ELF-1 (cell line): ENCODE measurements at places on chromosomes 1 and 21.

DNA sequence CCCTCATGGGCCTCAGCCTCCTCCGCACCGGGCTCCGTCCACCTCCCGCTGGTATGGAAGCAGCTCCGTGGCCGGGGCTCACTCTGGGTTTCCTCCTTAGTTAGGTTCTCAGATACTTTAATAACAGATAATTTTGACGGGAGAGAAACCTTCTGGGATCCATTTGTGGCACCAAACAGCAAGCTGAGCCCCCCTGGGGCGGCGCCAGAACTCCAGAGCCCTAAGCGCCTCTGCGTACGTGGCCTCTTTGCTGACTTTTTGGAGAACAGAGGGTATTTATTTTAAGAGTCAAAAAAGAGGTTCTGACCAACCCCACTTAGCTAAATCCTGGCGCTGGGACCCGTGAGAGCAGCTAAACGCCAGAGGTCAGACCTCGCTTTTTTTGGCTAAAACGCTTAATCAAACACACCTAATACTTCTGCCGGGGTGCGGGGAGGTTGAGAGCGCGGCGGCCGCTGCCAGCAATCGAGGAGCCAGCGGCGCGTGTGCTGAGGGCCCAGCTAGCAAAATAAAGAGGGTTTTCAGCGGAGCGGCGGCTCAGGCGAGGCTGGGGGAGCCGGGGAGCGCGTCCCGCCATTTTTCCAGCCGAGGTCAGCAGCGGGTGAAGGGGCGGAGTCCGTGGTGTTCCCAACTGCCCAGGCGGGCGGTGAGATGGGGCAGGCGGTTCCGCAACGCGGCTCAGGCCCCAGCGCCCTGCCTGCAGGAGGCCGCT, 171.7 kb downstream of the PRDM16 start:
- peak; percentile 41 for DNase-seq

- no peak for DNase-seq
Observed at GRCh38 chr1:216599851-216600250, 123.4 kb downstream of the ESRRG start.

DNA sequence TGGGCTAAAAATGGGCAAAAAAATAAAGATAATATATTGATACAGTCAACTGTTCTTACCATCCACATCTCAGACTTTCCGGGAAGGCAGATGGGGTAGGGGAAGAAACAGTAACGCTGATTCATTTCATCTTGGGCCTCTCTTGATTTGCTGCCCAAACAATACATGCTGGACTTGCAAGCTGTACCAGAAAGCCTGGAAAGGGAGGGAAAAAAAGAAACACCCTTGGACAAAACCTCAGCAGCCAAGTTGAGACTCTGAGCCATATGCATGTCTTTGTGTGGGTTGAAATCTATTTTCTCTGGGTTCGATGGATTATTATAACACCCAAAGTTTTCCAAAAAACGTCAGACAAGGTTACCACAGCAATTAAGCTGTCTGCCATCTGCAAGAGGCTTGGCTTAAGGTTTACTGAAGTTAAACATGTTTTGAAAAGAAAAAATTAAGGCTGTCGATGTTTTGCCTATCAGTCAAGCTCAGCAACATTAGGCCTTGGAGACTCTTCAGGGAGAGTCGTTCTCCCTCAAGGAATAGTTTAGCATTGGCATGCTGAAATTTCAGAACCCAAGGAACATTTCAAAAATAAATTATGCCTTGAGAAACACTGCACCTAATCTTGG, 71.2 kb downstream of the PSMG1 start:
- DNase-seq = no peak

DNA sequence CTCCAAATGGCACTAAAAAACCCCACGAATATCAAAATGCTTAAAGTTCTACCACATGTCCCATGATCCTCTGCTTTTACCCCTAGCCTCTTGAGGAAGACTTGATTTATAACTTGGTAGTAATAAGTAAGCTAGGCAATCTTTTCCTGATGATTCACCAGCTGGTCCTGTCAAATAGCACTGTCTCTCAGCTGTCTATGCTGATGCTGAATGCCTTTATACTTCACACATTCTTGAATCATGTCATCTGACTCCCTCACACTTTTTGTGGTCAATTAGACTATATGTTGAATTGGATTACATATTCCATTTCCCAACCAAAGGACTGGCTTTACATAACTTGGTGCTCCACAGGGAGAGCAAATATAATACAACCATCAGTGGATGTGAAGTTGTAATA, 16.6 kb downstream of the C21orf91 start:
- no peak for DNase-seq
